Memory B cell (primary cell): ENCODE measurements at places on chromosomes 3 and 15.

DNA sequence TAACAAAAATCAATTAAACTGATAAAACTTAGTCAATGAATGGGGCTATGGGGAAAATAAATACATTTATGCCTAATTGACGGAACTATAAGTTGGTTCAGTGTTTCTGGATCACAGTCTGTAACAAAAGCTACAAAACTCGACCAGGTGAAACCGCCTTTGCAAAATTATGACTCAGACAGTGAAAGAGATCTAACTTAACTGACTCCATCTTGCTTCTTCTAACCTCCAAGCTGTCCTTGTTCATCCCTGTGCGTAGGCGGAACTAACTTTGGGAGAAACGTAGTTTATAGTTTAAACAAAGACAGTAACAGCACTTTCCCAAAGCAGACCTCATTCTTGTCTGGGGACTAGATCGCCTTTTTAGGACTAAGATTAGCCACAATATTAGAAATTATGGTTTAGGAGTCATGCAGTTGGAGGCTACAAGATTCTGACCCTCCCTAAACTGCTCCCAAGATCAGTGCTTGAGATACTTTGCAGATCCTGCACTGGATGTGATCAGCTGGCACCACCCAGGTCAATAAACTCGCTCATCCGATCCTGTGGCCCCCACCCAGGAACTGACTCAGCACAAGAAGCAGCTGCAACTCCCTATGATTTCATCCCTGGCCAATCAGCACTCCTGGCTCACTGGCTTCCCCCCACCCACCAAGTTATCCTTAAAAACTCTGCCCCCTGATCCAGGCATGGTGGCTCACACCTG lies 7.2 kb upstream of the MFGE8 start:
- DNase-seq, result no peak

DNA sequence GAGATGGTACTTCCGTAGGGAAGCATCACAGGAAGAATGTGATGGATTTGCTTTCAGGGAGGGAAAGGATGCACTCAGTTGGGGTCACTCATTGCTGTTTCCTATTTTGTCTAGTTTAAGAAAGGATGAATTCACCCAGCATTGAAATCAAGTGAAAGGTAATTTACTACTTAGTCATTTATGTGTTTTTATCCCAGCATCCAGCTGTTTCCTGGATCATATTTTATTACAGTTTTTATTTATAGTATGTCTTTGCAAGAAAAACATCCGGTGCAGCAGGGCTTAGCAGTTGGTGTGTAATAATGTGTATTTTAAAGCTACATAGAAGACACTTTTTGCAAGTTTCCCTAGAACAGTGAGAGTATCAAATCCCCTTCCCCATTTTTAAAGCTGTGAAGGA lies 37.4 kb upstream of the GOLGA8B start:
- DNase-seq, result no peak

DNA sequence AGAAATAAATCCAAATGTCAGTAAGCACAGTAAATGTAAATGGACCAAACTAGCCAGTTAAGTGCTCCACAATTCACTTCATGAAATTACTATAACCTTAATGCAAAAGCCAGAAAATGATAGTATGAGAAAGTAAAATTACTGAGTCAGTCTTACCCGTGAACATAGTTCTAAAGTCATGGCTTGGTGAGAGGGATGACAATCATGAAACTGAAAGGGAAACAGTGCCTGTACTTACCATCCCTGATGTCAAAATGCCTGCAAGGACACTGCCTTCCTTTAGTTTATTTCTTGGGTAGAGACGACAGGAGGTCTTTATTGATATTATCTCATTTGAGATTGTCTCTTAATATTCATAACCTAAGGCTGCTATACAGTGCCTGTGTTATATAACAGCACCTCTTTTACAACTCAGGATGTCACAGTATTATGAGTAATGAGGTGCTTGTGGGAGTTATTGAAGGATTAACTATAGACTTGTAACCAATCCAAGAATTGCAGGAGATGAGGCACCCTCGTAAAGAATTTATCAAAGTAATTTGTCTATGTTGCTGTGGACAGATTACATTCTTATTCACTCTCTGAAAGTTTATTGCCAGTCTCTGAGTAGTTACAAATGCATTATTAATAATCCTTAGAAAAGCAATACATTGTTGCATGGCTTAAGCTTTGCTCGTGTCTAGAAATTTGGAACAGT lies 142.9 kb upstream of the BFSP2 start:
- no peak for DNase-seq

- DNase-seq, result no peak
These were observed 169.4 kb downstream of the SHQ1 start for GRCh38 chr3:72678867-72679266.

GRCh38 chr3:165404357-165405027 lies 208.3 kb upstream of the SLITRK3 start:
- no peak for DNase-seq

DNA sequence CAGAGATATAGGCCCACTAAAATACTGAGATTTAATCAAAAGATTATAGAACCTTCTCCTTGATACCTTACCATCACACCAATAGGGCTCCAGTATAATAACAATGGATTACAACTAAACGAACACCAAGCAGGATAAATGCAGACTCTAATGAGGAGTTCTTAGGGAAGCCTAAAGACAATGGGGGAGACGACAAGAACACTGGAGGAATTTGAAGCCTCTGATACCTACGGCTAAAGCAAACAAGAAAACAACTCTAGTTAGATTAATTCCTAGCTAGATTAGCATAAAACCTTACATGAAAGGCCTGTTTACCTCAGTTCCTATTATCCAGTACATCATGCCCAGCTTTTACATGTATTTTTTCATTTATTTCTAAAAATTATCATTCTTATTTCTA lies 35.1 kb downstream of the NGLY1 start:
- no peak for DNase-seq

- no peak for DNase-seq
These were observed 189.8 kb downstream of the SLCO3A1 start for GRCh38 chr15:92043283-92043682.

- no peak for DNase-seq
These were observed 15.4 kb upstream of the PRKAR2A start for GRCh38 chr3:48863122-48863521.

GRCh38 chr15:32682977-32683630 lies 34.7 kb upstream of the GREM1 start:
- DNase-seq, result no peak

DNA sequence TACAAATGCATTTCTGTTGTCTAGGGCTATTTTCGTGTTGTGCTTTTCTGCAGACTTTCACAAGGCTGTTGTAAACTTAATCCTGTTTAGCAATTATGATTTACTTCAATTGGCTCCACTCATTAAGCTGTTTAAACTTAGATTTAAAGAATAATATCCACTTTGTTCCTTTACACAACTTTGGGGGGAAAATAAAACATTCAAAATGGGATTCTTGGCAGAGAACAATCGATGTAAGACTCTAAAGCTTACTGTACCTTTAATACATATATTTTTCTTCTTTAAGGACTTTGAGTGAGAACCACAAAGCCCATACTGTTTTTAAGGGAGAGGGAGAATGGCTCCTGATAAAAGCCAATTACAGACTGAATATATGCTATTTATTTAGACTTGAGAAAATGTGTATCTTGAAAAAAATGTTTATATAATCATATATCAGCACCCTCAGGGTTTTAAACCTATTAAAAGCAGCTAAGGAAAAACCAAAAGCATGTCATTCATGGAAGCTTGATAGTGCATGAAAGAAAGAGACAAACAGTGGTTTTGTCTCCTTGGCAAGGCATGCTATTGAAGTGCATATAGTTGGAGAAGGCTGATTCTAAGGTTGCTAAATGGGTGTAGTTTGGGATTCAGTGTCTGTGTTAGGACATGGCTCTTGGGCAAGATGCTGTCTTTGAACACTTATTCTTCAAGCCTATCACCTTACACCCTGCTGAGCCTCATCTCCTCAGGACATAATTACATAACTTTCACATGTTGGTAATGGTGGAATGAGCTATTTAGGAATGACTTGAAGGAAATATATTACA lies 293.4 kb upstream of the TBC1D5 start:
- no peak for DNase-seq

GRCh38 chr15:59439576-59439975 lies 1.6 kb downstream of the FAM81A start:
- no peak for DNase-seq

- DNase-seq, result no peak
These were observed 598.5 kb downstream of the ZNF385D start for GRCh38 chr3:21152555-21152954.
